ENCODE measurements at places on chromosomes 5 and 9.

DNA sequence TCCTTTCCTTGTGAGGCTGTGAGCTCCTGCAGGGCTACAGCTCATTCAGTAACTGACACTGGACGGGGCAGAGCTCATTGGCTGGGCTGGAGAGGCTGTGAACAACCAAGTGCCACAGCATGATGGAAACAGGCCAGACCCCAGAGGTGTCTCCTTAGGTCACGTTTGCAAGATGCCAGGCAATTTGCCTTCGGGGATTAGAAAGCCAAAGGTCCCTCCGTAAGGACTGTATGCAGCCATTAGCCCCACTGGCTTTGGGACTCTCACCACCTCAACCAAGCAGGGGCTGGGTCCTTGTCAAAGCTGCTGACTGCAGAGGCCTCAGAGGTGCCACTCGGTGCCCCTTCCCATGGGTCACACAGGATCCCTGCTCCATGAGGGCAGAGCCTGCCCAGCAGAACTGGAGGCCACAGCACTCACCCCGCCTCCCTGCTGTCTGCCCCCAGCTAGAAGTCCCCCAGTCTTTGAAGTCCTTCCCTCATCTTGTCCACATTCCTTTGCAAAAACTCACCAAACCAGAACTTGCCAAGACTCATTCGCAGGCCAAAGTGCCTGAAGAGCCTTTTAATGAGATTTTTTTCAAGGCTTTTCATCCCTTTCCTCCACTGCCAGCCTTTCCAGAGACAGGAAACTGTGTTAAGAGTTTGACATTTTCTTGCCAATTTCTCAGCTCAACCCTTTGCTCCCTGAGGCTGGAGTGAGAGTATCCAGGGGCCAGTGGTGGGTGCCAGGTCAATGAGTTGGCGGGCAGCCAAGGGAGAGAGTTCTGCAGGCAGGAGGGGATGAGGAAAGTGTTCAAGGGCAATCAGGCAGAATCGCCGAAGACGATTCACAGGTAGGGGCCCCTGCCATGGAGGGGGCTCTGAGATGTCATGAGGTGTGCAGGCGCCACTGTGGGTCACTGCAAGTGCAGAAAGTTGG lies 39.7 kb upstream of the SLC25A51 start:
- DNase-seq, result no peak

DNA sequence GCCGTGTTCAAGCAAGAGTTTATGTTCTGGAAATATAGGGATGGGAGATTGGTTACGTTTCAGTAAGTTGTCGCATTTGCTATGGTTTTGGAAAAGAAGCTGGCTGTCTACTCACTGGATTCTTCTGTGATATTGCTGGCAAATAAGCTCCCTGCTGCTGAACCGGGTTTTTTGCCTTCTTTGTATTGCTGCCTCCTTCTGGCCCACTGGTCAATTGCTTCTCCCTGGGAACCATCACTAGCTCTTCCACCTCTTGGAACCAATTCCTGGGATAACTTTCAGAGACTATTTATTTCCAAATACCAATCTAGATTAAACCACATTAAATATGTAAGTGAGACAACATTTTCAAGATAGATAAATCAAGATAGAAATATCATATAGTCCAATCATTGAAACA lies 43.0 kb downstream of the NUDT12 start:
- no peak for DNase-seq

GRCh38 chr5:151239237-151239861 lies 13.6 kb upstream of the GM2A start:
- DNase-seq, result peak; percentile 18

GRCh38 chr9:117882171-117882570 lies 178.0 kb downstream of the TLR4 start:
- DNase-seq, result no peak

DNA sequence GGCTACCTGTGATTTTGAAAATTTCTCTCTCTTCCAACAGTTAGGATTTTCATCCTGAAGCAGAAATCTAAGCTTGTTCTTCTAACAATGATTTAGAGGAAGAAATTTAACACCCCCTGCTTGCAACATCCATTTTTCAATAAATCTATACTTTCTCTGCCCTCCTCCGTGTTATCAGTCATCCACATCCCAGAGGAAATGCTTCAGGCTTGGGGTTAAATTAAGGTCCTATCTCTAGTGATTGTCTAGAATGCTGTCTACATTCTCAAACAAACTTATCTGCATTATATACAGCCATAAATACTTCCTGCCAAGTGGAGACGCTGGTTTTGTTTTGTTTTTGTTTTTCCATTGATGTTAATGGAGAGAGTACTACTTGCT lies 371.0 kb downstream of the CSNK1G3 start:
- DNase-seq, result no peak

DNA sequence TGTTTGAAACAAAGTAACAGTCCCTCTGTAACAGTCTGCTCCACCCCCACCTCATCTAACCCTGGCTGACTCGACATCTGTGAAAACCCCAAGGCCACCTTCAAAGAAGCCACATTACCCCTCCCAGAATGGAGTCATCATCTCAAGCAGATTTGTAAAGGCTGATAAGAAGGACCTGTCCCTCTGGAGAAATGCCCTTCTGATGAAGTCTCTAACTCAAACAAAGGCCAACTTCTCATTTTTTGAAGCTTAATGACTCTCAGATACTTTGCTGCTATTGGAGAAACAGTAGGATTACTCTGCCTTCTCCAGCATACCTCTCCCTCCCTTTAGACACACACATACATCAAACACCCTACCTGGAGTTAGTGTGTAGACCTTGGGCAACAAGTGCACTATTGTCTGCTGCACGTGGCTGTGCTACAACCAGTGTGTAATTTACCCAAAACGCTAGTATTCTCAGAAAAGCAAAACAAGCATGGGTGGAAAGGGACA lies 5.3 kb upstream of the SUSD1 start:
- DNase-seq, result no peak

GRCh38 chr5:17763301-17763700 lies 129.0 kb downstream of the TAF11L14 start:
- DNase-seq, result no peak

DNA sequence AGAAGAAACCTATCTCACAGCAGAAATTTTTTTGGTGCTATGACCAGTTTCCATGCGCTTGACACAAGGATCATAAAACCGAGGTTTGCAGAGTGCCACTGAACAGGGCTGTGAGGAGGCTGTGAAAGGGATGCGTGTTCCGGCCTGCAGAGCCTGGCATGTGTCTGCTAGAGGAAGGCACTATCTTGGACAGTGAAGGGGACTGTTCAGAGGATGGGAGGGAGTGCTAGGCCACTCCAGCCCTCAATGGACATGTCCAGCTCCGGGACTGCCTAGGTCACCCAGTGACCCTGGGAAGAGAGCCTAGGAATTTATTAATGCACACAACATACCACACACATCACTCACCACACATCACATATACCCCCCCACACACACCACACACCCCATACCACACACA lies 275.9 kb downstream of the GADD45G start:
- DNase-seq, result no peak

GRCh38 chr5:59621477-59621876 lies 272.0 kb downstream of the PDE4D start:
- DNase-seq, result no peak

DNA sequence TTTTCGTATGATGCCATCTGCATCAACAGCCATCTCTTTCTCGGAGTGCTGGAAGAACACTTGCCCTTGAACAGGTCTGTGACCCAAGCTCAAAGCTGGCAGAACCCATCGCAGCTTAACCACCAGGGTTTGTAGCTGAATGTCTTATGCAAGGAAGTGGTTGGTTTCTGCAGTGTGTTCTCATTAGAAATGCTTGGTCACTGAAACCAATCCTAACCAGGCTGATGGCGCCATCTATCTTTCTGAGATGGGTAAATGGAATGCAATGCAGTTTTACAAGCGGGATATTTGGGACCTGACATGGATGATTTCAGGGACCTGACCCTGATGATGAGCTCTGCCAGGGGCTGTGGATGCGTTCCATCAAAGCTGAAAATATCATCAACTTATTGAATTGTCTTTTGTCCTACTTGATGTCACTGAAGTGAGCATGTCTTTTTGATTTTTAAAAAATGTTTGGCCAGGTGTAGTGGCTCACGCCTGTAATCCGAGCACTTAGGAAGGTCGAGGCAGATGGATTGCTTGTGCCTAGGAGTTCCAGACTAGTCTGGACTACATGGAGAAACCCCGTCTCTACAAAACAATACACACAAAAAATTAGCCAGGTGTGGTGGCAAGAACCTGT lies 28.7 kb downstream of the DMRT3 start:
- no peak for DNase-seq

- DNase-seq, result no peak
These were observed 69.8 kb upstream of the SLC1A3 start for GRCh38 chr5:36536616-36537005.

DNA sequence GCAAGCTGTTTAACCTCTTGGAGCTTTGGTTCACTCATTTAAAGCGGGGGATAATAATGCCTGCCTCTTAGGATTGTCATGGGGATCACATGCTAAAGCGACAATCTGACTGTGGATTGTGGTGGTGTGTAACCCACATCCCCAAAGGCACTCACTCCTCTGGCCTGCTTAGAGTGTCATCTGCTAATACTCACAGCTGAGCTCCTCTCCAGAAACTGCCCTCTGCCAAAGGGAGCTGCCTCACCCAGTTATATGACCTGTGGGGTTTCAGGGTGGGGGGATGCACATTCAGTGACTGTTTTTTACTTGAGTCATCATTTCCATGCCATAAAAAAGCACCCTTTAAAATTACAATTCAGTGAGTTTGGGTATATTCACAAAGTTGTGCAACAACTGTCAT lies 110.0 kb upstream of the SPOCK1 start:
- no peak for DNase-seq

DNA sequence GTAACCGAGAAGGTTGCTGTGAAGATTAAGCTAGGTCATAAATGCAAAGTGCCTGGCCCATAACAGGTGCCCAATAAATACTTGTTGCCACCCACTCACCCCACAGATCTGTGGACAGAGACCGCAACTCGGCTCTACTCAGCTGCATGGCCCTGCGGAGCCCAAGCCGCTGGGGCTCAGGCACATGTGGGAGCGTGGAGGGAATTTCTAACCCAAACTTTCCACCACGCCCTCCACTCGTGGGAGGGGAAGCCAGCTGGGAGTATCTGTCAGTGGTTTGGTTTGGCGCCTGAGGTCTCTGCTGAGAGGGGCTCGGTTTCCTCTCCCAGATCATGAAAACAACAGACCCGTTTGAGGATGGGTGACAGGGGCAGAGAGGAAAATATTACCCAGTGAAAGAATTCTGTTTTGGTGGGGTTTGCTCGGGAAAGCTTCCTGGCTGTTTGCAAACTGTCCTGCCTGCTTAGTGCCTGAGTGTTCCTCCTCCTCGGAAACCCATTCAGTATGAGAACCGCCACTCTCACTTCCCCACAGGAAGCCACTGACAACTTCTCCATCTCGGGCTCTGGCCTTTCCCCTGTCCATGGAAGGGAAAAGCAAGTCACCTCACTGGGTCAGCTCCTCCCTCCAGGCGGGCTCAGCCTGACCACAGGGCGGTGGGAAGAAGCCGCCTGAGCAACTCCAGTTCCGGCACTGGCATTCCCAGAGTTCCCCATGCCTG lies 60.1 kb downstream of the RGS3 start:
- DNase-seq, result peak; percentile 47

- DNase-seq, result no peak
These were observed 124.8 kb upstream of the RAD23B start for GRCh38 chr9:107158321-107158720.

- no peak for DNase-seq
These were observed 701.3 kb upstream of the ACO1 start for GRCh38 chr9:31683116-31683515.

DNA sequence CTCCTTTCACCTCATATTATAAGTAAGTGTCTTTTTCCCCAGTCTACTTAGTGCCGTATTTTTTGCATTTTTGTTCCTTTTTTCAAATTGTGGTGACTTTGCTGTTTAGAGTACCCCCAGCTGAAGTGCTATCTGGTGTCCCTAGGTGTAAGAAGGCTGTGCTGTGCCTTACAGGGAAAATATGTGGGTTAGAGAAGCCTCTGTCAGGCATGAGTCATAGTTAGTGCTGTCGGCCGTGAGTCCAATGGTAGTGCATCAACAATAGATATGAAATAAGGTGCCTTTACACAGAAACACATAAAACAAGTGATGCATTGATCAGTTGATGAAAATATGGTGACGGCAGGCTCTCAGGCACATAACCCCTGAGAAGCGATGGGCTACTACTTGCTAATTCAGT lies 20.1 kb downstream of the SYK start:
- no peak for DNase-seq

DNA sequence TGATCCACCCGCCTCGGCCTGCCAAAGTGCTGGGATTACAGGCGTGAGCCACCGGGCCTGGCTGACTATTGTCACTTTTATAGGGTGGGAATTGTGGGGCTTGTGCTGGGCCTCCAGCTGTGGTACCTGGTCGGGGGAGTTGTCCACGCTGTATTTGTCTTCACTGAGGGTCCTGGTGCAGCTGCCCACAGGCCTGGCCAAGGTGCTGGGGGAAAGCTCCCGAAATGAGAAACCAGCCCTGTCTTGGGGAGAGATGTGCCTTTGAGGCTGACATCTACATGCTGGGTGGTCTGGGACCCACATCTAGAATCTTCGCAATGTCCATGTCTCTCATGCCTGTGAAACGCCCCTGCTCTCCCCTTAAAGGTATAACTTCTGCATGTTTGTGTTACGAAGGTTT lies 2.6 kb downstream of the EXOC3 start:
- no peak for DNase-seq

DNA sequence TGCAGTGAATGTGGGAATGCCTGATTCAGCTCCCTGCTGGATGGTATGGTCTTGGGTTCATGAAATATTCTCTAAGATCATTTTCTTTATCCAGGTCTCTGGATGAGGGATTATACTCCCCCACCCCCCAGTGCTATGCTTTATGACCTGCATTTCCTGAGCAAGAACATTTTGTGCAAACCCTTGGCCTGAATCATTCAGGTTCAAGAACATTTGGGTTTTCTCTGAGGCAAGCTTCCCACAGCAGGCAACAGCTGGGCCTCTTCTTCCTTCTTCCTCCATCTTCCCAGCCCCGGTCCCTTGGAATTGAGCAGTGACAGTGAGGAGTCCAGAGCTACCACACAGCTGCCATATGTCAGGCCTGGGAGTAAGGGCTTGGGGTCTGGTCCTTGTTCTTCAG lies 58.6 kb upstream of the TNFSF15 start:
- no peak for DNase-seq

GRCh38 chr9:93572636-93573515 lies 3.5 kb upstream of the PHF2 start:
- no peak for DNase-seq

- DNase-seq, result no peak
These were observed 444.5 kb downstream of the CTNND2 start for GRCh38 chr5:11459716-11460115.

- no peak for DNase-seq
These were observed 53.7 kb downstream of the PRRC2B start for GRCh38 chr9:131447600-131447999.
